ENCODE measurements at places on chromosomes 16 and 17.

- no peak for DNase-seq
These were observed 100.2 kb downstream of the CMIP start for GRCh38 chr16:81544700-81545271.

- no peak for DNase-seq
These were observed 48.6 kb upstream of the CBFA2T3 start for GRCh38 chr16:89025636-89026035.

DNA sequence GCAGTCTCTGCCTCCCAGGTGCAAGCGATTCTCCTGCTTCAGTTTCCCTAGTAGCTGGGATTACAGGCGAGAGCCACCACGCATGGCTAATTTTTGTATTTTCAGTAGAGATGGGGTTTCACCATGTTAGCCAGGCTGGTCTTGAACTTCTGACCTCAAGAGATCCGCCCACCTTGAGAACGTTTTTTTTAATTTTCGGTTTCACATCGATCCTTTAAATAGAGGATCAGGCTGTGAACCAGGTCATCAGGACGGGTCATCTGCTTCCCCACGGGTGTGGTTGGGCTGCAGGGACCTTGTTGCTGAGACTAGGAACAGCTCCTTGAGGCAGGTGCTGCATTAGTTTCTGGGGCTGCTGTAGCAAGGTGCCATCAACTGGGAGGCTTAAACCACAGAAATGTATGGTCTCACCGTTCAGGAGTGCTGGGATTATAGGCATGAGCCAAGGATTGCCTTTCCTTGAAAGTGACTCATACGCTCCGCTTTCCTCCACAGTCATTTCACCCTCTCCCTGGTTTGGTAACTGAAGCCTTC is 7.9 kb upstream of the NAGPA start:
- DNase-seq: no peak

GRCh38 chr16:27568077-27568476 is 18.1 kb downstream of the KATNIP start:
- DNase-seq: no peak

GRCh38 chr16:77790009-77790372 is 1.6 kb downstream of the VAT1L start:
- peak; percentile 37 for DNase-seq

DNA sequence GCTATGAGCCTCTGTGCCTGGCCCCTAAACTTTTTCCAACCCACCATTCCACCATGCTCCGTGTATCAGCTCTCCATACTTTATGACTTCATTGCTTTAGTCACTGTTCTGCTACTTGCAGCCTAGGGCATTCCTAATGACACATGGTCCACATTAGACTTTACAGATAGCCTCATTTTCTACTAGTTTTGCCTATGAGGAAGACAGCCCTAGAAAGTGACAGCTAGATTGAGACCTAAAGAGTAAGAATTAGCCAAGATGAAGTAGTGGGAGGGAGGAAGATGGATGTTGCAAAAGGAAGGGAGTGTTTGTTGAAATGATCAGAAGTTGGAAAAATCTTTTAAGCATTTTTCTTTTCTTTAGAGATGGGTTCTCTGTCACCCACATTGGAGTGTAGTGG is 11.0 kb downstream of the C16orf54 start:
- DNase-seq: no peak

DNA sequence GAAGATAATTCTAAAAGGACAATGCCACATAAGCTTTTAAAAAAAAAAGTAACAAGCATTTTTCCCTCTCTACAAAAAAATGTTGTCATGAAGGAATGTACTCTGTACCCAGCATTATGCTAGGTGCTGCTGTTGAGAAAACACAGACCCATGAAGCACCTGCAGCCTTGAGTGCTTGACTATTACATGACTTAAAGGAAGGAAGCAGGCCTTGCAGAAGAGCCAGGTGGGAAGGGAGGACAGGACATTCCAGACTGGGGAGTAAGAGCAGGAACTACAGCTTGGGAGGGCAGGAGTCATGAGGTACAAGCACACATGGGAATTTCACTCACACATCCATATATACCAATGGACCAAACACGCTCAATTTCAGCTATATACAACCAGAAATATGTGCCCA is 3.8 kb downstream of the MYO1D start:
- no peak for DNase-seq

DNA sequence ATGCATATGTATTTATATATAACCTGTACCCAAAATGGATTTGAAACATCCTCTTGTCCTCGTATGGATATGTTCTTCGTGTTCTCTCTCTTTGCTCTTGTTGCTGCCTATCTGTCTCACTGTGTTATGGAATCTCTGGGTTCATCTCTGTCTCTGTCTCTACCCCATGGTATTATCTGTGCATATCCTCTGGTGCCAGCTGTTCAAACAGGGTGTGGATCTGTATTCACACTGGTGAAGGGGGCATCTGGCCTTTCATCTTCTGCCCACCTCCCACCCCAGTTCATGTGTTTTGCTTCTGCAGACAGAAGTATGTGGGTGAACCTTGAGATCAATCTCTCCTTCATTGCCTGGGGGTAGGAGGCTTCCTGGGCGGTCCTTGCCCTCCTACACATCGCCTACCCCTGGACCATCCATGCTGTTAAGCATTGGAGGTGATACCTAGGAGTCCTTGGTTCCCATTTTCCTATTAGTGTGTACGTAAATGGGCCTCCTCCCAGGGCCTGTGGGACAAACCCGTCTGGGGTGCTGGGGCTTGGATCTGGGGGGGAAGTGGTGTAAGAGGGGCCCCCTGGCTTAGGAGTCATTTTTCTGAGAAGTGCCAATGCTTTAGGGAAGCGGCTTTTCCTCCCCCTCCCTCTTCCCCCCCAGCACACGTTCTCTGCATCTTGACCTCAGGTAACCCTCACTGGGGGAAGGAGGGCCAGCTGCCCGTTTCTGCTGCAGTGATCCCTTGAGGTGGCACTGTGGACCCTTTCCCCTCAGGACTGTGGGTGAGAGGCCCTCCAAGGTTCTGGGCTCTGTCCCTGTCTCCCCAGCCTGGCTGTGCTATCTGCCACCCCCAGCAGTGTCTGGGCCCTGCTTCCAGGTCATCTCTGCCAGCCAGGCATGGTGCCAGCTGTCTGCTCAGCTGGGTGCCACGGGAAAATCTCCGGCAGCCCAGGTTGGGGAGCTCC is 21.1 kb downstream of the RARA start:
- peak; percentile 59 for DNase-seq

GRCh38 chr17:44220213-44221083 is 973 bp upstream of the UBTF start:
- DNase-seq: peak; percentile 86

GRCh38 chr17:72119873-72120641 is 763 bp upstream of the SOX9 start:
- DNase-seq: peak; percentile 80

- peak; percentile 88 for DNase-seq
These were observed at the start of gene DUS1L for GRCh38 chr17:82065638-82066303. DUS1L (minus strand) TSS chr17:82065804; CDS start chr17:82065059, 745 bp downstream.

GRCh38 chr16:84890427-84890826 is 70.6 kb downstream of the CRISPLD2 start:
- DNase-seq: no peak

DNA sequence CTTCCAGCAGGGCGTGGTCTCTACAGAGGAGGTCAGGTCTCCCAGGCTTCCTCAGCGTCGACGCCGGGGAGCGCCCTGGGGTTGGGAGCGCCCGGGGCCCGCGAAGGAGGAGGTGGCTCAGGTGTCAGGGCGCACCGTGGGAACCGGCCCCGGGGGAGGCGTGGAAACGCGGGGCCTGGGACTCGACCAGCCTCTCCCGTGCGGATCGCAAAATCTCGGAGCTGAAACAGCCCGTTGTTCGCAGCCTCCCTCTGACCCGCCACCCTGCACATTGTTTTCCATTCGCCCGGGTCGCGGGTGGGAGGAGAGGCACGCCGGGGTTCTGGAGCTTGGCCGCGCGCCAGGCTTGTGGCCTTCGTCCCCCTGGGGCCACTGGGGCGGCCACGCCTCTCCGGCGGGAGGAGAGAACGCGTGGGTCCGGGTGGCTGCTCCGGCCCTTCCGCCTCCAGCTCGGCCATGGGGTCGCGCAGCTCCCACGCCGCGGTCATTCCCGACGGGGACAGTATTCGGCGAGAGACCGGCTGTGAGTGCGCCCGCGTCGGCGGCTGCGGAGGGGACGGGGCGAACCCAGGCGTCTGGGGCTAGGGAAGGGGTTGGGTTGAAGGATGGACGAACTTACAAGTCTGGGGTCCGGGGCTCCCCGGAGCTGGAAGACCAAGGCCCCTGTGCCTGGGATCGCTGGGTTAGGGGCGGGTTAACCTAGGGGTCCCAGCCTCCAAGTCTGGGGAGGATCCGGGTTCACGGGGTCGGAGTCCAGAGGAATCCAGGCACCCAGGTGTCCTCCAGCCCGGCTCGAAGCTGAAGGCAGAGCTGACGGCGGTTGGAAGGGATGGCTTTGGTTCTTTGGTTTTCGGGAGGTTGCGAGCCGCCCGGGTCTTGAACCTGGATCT is at the start of gene CHP2:
TSS of gene CHP2 (plus strand) at position 433 of the 890 bp plus-strand sequence. CDS start at position 457, 24 bp downstream.
- no peak for DNase-seq

GRCh38 chr17:48174833-48175523 is 67.4 kb downstream of the SNX11 start:
- DNase-seq: no peak

DNA sequence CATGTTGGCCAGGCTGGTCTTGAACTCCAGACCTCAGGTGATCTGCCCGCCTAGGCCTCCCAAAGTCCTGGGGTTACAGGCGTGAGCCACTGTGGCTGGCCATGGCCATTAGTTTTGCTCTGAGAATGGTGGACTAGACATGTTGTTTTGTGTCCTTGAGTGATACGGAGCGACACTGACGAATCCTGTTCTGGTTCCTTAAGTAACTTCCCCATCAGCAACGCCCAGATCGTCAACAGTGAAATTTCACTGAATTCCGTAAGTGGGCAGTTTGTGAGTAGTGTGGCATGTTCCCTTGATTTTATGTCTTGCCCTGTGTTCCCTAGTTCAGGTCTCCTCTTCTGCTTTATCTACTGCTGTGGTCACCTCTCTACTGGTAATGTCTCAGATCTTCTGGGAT is 67.4 kb downstream of the SNX29 start:
- DNase-seq: no peak

GRCh38 chr16:83723244-83723643 is 84.5 kb upstream of the HSBP1 start:
- no peak for DNase-seq

DNA sequence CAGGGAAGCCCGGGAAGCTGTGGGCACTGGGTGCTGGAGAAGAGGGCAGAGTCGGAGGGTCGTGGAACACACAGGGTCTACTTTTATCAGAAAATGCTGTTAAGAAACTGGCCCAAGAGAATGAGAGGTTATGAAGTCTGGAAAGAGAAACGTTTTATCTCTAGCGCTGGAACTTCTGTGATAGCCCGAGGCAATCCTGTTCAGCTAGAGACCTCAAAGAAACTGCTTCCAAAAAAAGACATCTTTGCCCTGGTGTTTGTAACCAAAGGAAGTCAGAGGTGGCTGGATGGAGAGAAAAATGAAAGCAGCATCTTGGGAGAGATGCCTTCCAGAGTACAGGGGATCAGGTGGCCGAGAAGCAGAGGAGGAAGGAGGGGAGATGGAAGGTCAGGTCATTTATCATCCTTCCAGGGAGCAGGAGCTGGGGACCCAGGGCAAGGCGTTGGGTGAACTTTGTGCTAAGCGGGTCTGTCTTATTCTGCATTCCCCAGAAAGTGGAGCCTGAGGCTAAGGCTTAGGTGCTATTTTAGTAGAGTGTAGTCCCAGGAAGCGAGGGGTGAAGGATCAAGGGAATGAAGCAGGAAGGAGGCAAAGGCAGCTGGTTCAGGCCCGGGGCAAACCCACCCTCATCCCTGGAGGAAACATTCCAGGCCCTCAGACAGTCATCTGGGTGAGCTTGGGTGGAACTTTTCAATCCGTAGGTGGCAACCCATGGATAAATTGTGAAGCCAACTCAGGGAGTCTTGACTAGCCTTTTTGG is 66.5 kb downstream of the MGAT5B start:
- DNase-seq: no peak

All from Karpas-422 (cell line).